ENCODE measurements at places on chromosomes 5 and 9. TPM values are rescaled to one million over a fixed set of nuclear protein-coding genes. Genes with fewer than 3 reads are reported as not detected.

GRCh38 chr5:16559702-16560101 is 57.1 kb downstream of the RETREG1 start:
- peak; percentile 35 for DNase-seq

GRCh38 chr5:81698813-81699212 is 52.1 kb downstream of the SSBP2 start:
- DNase-seq = no peak

DNA sequence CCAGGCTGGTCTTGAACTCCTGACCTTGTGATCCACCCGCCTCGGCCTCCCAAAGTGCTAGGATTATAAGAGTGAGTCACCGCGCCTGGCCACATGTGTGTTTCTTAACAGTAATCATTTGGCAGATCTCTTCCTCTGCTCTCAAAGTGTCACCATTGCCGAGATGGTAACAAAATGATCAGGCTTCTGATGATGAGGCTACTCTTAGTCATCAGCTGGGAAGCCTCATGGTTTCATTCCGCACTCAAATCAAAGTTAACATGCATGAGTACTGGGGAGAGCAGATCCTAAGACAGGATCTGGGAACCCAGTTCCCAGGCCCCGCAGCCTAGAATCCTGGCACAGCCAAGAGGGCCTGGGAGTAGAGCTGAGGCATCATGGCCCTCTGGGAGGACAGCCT is 27.4 kb downstream of the BARHL1 start:
- DNase-seq = no peak

GRCh38 chr9:20906326-20906725 is 125.1 kb downstream of the HACD4 start:
- DNase-seq = no peak

DNA sequence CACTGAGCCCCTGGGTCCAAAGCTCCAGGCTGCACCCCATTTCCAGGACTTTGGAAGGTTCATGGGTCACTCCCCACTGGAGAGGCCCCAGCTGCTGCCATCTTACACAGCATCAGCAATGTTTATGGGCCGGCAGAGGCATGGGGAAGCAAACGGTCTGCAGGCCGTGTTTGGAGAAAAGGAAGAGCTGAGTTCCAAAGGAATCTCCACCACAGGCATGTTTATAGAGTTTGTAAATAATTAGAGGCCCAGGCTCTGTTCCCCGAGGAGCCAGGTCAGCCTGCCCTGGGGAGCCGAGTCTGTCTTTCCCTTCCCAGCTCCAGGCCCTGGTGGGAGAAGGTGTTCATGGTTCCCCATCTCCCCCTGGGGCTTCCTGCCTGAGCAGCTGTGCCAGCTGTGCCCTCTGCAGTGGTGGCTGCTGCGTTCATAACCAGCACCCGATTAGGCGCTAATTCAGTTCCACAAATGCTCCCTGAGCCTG is 64.8 kb downstream of the COL27A1 start:
- no peak for DNase-seq

GRCh38 chr5:76855961-76856360 is 6.1 kb downstream of the S100Z start:
- DNase-seq = no peak

DNA sequence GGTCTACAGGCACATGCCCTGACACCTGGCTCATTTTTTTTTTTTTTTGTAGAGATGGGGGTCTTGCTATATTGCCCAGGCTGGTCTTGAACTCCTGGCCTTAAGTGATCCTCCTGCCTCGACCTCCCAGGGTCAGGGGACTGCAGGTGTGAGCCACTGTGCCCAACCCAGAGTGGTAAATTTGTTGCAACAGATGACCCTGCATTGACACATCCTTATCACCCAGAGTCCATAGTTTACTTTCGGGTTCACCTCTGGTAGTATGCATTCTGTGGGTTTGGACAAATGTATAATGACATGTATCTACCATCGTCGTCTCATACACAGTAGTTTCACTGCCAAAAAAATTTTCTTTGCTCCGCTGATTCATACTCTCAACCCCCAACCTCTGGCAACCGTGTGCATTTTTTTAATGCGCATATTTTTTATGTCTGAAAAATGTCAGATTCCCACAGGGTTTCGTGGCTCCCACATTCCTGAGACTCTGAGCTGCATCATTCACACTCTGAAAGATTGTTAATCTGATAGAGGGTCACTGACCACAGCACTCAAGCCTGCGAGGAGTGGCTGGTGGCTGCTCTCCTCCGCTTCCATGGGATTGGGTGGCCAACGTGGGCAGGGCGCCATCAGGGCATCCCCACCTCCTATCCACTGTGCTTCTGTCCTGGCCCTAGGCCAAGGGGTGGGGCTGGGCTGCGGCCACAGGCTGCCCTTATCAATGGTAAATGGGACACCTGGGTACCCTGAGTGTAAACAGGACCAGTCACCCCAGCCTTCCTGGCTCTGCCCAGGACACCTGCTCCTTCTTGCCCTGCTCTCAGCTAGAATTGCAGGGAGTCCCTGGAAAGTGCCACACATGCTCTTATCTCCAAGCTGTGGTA is 9.6 kb downstream of the NDST1 start:
- DNase-seq = no peak

GRCh38 chr9:116933251-116933650 is 246.1 kb downstream of the TRIM32 start:
- peak; percentile 48 for DNase-seq

GRCh38 chr5:139660923-139661814 is 13.0 kb downstream of the CXXC5 start:
- DNase-seq = no peak

DNA sequence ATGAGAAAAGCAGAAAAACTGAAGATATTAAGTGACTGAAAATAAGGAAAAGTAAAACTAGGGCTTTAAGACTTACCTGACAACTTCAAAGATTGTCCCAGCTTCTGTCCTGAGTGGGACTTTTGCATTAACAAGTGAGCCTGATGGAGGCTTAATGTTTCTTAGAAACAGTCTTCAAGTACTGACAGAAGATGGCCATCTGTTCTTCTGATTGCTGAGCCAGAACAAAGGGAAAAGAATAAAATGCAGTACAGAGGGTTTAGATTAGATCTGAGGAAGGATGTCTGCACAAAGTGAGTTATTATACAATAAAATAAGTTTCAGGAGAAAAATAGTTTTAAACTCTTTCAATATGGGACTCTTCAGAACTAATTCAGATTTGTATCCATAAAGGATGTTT is 500.7 kb downstream of the CETN3 start:
- no peak for DNase-seq

GRCh38 chr5:67154556-67155206 is 41.9 kb downstream of the CD180 start:
- peak; percentile 13 for DNase-seq

The CEL gene
- 0.31 TPM for total RNA-seq

The HEMGN gene
- total RNA-seq = not detected

Measured in G401 (cell line).